Stimulated activated CD8-positive, alpha-beta memory T cell treated with anti-CD3 and anti-CD28 coated beads, Interleukin-2, amount 100 ng/mL, for 1 hour (primary cell): ENCODE measurements at places on chromosomes 11 and 22.

GRCh38 chr22:21754523-21754922 lies 18.9 kb upstream of the YPEL1 start:
- DNase-seq: no peak

- no peak for DNase-seq
Observed at GRCh38 chr11:3021125-3021524, 29.0 kb upstream of the NAP1L4 start.

DNA sequence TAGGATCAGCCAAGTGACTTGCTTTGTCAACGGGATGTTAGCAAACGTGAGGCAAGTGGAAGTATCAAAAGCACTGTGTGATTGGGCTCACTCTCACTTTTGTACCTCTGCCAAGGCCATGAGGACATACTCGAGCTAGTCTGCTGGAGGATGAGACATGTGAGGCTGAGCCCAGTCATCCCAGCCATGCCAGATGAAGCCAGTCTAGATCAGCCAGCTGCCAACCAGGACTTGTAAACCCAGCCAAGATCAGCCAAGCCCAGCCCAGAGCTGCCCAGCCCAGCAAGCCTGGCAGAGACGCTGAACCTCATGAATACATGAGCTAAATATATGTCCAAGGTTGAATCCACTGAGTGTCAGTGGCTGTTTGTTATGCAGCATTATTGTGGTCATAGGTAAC lies 369.7 kb downstream of the MN1 start:
- DNase-seq: no peak

DNA sequence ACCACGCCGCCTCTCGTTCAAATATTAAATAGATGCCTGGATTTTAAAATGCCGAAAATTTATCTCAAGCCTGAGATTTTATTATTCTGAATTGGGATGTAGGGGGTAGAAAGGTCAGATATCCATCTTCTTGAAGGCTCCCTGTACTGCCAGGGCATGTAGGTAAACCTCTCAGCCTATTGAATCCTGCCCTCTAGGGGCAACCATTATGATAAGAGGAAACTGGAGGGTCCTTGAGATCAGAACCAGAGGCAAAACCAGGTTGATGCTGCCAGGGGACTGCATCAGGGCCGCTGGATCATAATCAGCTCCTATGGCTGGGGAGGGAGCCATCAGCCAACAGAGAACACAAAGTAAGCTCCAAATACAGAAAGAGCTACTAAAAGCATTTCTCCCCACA lies 92.4 kb downstream of the KCNC1 start:
- DNase-seq: no peak

DNA sequence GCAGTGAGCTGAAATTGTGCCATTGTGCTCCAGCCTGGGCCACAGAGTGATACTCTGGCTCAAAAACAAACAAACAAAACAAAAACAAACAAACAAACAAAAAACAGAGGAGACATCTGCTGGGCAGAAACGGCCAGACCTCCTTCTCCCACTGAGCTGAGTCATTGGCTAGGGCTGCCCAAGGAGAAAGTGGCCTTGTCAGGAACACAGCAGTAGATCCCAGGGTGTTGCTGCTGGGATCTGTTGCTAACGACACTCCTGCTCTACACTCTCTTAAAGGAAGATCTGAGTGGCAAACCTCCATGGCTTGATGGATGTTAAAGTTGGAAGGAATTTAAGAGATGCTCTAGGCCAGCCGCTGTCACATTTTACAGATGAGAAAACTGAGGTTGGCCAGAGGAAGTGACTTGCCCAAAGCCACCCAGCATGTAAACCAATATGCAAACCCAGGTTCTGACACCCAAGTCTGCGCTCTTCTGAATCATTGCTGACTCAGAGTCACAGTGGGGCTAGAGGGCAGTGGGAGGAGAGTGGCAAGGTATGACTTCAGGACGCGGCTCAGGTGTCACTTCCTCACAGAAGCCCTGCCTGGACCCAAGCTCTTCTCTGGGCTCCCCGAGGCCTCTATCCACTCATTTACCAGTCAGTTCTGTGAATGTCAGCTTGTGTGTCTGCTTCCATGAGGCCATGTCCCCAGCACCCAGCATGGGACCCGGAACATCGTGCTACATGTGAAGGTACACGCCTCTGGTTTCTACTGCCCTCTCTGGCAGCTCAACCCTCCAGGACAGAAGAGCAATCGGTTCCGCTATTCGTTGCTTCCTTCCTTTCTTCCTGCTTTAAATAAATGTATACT lies 11.3 kb upstream of the GDPD5 start:
- peak; percentile 32 for DNase-seq

DNA sequence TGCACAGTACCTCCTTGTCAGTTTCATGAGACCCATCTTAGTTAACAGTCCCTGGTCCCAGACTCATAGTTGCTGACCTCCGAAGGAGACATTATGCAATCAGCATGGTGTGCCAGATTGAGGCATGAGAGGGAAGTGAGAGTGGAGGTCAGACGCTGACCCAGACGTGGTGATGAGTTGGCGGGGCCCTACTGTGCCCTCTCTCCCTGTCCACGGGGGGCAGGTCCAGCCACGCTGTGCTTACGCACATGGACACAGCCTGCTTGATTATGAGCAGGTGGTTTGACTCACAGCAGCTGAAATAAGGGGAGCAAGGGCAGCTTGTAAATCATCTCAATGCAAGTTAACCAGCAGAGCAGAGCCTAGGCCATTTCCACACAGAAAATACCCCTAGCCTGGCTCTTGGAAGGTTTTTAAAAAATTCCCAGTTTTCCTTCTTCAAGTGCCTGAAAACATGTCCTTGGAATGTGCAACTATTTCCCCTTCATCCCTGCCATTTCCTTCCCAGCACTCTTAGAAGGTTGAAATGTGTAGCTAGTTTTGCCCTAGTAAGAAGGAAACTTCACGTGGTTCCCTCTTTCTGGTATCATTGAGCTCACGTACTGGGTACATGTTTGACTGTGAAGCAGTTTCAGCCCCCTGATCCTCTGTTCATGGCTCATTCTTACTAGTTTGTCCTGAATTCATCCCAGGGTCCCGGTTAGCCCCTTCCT lies 122.6 kb upstream of the SORL1-AS1 start:
- DNase-seq: no peak

DNA sequence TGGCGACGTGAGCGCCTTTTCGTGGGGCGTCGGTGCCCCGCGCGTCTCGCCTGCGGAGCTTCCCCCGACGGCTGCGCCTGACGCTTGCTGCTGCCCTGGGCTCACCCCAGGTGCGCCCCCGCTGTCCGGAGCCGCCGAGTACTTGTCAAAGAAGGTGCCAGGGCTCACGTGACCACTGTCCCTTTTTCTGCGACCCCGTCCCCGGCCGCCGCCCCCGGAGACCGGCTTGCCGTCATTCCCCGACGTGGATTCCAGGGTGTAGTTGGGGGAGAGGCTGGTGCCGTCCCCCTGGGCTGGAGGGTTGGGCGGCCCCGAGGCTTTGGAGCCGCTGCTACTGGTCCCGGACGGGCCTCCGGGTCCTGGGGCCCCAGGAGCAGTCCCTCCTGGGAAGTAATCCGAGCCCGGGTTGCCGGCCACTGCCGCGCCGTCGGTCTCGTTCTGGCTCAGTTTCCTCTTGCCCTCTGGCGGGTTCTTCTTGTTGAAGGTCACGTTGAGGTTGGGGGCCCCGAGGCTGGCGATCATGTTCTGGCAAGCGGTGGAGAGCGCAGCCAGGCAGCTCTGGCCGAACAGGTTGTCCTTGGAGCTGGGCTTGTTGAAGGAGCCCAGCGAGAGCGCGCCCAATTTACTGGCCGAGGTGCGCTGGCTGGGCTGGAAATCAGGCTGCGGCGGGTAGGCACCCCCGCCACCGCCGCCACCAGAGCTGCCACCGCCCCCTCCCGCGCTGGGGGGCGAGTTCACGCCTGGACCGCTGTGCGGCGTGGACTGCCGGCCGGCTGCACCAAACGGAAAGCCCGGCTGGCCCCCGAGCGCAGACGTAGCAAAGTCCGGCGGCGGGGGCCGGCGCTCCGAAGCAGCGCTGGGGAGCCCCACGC lies 3.8 kb downstream of the MN1 start:
- no peak for DNase-seq

DNA sequence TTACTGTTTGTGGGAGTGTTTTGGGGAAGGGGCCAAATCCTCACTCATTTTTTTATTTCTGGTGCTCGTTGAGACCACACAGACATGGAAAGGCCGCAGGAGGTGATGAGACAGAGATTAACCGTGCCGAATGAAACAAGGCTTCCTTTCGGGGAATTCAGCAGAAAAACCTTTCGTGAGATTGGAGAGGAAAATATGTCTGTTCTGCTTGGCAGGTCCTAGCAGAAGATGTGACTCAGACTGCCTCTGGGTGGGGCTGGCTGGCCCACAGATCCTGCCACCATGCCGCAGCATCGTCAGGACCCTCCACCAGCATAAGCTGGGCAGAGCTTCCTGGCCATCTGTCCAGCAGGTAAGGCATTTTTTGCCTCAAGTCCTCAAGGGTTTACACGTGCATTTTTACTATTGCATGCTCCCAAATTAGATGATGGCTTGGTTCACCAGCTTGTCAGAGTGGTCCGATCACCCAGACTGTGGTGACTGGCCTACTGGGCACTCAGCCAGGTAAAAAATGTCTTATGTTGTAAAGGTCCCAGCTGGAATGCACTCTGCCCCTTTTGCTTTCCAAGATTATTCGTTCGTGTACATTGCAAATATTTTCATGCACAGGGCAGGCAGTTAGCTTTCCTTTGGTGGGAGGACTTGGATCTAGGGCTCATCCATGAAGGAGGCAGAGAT lies 1.5 kb downstream of the DDB2 start:
- DNase-seq: peak; percentile 37

DNA sequence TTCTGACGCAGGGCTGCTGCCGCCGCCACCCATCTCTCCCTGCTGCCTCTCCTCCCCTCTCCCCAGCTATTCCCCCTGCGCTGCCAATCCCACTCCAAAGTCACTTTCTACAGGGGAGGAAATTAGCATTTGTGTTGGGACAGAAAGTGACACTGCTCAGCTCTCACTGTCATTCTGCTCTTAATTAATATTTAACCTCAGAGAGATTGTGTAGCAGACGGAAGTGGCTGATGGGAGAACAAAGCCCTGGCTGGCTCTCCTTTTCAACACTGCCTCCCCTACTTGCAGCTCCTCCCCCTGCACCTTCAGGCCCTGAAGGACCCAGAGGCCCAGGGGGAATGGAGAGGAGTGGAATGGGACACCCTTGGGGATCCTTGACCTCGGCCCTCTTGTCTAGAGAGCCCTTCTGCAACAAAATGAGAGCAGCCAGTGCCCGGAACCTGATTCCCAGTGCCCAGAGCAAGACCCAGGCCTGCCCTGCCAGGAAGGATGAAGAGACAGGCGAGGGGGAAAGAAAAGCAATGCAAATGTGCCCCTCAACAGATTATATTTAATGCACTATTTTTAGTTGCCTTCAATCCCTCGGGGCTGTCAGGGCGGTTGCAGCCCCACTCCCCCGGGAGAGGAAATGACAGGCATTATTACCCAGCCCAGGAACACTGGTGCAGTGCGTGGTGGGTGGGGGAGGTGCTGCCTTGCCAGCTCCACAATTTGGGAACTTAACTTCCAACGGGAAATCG lies 14.6 kb upstream of the NRGN start:
- DNase-seq: no peak

DNA sequence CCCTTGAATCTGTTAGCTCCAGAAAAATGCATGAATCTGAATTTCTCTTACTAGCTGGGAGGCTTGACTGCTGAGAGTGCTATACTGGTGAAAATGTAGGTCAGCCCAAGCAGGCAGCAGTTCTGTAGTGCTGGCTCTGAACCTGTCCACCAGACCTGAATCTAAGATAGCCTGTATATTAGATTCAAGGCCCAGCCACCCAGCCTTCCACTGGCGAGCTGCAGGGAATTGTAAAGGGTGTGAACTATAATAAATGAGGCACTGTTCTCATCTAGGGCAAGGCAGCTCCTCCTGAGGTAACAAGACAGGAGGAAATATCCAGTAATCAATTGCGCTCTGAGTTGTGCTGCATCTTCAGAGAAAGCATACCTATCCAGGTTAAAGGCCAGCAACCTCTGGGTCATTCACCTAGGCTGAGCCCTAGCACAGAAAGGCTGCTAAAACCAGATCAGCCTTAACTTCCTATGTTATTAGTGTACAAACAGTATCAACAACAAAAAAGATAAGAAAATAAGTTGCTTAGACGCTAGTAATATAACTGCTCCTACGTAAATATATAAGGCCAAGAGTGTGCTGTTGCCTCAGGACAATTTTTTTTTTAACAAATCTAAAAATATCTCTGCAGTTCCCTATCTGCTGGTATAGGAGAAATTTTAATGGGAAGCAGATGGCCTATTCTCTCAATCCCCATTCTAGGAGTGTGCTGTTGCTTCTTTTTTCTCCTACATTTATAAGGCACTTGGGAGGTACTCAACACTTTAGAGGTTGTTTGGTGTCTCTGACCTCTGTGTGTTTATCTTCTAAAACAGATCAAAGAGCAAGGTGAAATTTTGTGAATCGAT lies 63.0 kb downstream of the RELT start:
- DNase-seq: no peak
